ENCODE measurements at places on chromosomes 1 and 21. TPM values are rescaled to one million over a fixed set of nuclear protein-coding genes. Genes with fewer than 3 reads are reported as not detected.
A peak's percentile ranks its signal among the peaks of the same experiment; 100 is the strongest.

GRCh38 chr1:29984166-29984861 is 739.1 kb downstream of the MATN1 start:
- no peak for DNase-seq

DNA sequence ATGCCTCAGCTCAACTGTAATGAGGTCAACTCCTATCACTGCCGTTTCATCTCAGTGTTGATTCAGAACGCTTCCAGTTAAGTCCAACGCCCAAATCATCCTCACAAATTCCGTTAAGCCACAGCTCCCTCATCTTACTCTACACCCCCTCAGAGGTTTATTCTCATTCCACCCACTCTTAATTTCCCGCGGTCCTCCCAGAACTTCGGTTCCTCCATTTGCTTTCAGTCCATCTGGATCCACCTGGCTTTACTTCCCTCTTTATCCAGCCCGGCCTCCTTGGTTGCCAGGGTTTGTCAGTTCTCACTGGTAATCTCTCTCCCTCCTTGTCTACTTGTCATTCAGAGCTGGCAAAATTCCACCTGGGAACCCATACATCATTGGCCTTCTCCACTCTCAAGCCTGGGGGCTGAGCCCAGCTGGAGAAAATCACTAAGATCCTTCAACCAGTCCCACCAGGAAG is 51.3 kb upstream of the RUNX1 start:
- DNase-seq, result no peak

DNA sequence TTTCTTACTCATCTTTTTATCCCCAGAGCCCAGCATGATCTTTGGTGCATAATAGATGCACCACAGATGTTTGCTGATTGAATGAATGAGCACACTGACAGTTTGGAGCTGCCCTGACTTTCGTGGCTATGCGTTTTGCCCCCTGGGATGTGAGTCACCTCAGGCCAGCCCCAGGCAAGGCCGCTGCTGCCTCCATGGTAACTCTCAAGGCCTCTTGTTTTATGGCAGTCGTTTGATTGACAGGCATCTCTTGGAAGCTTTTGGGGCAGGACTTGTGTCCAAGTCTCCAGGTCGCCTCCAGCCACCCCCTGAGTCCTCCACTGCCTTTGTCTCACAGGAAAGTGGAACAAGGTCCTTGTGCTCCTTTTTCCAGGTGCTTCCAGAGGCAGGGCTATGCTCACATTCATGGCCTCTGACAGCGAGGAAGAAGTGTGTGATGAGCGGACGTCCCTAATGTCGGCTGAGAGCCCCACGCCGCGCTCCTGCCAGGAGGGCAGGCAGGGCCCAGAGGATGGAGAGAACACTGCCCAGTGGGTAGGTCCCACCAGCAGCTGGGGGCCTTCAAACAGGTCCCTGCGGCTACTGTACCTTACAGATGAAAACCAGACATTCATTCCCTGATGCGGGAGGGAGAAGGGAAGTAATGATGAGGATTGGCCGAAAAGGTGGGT is 11.2 kb downstream of the PSEN2 start:
- no peak for DNase-seq

- DNase-seq, result peak; percentile 62
Measured at GRCh38 chr1:47431534-47431933, 6.3 kb upstream of the FOXD2 start.

GRCh38 chr1:15364740-15365139 is 44.9 kb upstream of the EFHD2 start:
- peak; percentile 41 for DNase-seq

DNA sequence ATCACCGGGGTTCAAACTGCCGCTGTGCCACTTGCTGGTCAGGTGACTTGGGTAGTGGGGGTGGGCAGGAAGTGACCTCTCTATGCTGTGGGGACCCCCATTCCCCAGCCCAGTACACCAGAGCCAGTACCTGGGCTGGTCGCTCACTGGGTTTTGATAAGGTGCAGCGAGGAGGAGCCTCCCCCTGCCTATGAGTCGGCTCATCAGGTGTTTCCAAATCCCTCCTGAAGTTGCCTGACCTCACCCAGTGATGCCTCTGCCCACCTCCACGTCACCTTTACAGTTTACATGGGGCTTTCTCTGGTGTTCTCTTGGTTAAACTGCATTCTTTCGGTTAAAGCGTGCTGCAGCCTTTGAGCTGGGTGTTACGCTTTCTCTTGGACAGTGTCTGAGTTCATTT is 58.2 kb downstream of the ARHGEF10L start:
- DNase-seq, result no peak

DNA sequence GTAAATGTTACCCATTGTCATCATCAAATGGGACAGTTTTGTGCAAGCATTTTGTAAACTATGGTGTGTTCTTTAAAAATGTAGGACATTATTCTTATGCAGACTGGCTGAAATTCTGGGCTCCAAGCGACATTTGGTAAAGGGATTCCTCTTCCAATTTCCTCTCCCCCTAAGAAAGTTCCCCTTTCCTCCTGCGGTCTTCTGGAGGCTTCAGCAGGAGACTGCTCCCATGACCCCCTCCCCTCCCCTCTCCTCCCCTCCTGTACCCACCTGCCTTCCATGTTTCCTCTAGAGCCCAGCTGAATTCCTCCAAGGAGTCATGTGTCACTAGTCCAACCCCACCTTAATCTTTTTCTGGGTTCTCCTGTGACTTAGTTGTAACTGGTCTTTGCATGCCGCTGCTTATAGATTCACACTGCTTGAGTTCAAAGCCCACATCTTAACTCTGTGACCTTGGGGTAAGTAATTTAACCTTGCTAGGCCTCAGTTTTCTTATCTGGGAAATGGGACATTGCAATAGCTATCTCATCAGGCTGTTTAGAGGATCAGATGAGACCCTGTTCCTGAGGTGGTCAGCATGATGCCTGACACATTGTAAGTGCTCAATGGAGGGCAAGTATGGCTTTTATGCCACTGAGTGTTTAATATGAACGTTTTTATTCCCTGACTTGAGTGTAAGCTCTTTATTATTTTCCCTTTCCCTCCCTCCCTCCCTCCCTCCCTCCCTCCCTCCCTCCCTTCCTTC is 69.9 kb upstream of the WDR26 start:
- DNase-seq, result no peak

DNA sequence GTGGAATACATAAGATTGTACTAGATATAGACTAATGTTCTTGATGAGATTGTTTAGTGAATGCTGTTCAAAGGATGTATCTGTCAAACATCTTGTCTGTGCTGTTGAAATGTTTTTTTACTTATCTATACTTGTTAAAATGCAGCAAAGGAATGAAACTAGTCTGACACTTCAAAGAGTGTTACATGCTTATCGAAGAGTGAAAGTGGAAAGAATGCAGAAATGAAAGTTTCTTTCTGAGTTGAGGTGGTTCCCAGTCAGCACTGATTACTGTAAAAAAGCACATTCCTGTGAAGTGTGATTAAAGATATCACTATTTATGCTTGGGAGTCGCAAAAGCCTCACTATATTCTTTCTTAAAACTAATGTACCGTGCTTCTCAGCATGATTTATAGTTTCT is 1225.2 kb downstream of the NCAM2 start:
- no peak for DNase-seq

- DNase-seq, result no peak
Measured at GRCh38 chr1:3863231-3863935, 6.1 kb downstream of the DFFB start.

- no peak for DNase-seq
Measured at GRCh38 chr1:225467193-225468020, 39.6 kb upstream of the LBR start.

- no peak for DNase-seq
Measured at GRCh38 chr1:81813691-81814090, 13.0 kb downstream of the ADGRL2 start.

DNA sequence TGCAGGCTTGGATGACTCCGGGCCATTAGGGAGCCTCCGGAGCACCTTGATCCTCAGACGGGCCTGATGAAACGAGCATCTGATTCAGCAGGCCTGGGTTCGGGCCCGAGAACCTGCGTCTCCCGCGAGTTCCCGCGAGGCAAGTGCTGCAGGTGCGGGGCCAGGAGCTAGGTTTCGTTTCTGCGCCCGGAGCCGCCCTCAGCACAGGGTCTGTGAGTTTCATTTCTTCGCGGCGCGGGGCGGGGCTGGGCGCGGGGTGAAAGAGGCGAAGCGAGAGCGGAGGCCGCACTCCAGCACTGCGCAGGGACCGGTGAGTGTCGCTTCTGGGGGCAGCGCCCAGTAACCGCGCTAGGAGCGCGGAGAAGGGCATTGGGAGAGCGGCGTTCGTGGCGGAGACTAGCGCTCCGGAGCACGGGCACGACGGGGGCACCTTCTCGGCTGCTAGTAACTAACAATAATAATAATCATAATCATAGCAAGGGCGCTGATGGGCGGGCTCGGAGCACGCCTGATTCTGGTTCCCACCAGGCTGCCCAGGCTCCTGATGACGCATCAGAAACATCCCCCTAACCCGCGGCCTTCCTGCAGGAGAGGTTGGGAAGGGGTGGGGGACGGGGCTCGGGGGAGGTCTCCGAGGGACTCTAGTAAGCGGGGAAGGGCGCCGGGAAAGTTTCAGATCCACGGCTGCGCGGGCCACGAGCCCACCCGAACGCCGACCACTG is at the start of gene MX1:
MX1 (plus strand) TSS at position 286 of the 722 bp plus-strand sequence. CDS start 5,832 bp downstream, outside the sequence.
- peak; percentile 56 for DNase-seq

GRCh38 chr1:218517459-218517858 is 172.3 kb downstream of the TGFB2 start:
- DNase-seq, result no peak

GSTM1 gene
- 19.5 TPM for total RNA-seq

CHI3L1 gene
- not detected for total RNA-seq

C1orf141 gene
- total RNA-seq, result not detected

LPGAT1 gene
- total RNA-seq, result 12.2 TPM

CD34 gene
- 0.35 TPM for total RNA-seq

SPATA46 gene
- total RNA-seq, result not detected

SLC6A17 gene
- 0.46 TPM for total RNA-seq

LRRC38 gene
- 0.72 TPM for total RNA-seq

B4GALT3 gene
- 33.1 TPM for total RNA-seq

SLFNL1 gene
- not detected for total RNA-seq

IRF2BP2 gene
- total RNA-seq, result 80.3 TPM

EFNA4 gene
- total RNA-seq, result 11.7 TPM
